ENCODE measurements at places on chromosomes 5 and 9.

DNA sequence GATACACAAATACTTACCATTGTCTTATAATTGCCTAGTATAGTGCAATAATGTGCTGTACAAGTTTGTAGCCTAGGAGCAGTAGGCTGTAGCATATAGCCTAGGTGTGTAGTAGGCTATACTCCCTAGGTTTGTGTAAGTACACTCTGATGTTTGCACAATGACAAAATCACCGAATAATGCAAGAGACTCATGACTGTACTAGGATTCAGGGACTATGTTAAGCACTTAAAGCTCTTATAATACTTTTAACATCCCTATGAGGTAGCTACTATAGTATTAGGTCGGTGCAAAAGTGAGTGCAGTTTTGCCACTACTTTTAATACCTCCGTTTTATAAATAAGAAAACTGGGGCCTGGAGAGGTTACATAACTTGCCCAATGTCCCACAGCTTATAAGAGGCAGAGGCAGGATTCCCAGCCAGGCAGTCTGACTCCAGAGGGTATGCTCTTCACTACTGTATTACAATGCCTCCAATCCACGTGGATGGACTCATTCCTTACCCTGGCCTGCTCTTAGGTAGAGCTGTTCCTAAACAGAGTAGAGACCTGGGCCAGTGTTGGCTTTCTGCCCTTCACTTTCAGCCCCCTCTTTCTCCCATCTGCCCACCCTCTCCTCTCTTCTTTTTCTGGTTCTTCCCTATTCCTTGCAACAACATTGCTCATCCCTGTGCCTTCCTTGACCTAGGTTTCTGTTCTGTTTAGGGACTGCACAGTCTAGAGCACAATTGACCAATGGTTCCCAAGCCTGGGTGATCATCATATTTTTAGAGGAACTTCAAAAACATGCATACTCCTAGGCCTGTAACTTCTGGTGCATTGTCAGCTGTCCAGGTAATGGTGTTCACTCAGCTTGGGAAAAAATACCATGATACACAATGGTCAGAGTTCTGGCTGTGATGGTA, 114.0 kb downstream of the CARTPT start:
- no peak for DNase-seq

- DNase-seq, result no peak
These were observed 18.1 kb downstream of the TNC start for GRCh38 chr9:115099901-115100300.

DNA sequence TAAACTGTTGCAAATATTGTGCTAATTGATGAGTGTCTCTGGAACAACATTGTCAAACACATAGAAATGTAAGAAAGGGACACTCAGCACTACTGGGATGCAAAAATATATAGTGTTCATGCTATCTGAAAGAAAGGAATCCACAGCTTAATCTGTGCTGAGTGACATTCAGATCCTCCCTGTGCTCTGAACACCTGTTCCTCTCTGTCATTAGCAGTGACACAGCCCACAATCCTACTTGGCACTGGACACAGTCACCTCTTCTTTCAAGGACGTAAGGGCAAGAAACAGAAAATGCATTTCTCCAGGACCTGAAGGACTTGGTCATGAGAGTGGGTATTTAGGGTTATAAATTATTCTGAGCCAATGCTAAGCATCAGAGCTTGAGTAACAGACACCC, 121.4 kb upstream of the SV2C start:
- DNase-seq, result no peak

- DNase-seq, result no peak
These were observed 251.0 kb downstream of the SH3GL2 start for GRCh38 chr9:17829812-17830385.

GRCh38 chr5:124199893-124200292, 546.5 kb downstream of the ZNF608 start:
- no peak for DNase-seq

- DNase-seq, result no peak
These were observed 64.8 kb downstream of the COL27A1 start for GRCh38 chr9:114220061-114220541.

DNA sequence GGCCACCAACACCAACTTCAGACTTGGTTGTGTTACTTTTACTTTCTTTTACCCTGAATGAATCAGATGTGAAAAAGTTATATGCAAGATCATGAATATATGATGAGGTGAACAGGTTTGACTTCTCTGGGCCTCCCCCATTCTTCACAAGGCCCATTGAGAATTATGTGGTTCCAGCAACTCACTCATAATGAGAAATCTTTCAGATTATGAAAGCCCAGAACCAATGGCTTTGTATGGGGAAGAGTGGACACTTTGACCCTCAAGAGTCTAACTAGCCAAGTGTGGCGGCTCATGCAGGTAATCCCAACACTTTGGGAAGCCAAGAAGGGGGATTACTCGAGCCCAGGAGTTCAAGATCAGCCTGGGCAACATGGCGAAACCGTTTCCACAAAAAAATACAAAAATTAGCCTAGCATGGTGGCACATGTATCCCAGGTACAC, 16.1 kb upstream of the LNPEP start:
- no peak for DNase-seq

DNA sequence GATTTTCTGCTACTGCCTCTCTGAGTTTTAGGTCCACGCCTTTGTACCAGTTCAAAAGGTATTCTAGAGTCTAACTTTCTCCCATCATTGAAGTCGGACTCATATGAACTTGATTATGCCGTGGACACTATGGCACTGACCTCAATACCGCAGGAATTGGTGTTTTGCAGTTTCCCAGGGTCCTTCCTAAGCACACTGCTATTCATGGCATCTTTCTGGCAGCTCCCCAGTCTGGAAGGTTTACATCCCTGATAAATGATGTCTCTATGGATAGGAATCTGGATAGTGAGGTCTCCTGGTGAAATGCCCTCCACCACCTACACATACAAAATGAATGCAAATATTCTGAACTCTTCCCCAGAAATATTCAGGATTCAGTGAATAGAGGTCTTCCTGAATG, 422.2 kb downstream of the CTNND2 start:
- no peak for DNase-seq

Measured in hippocampal formation (tissue), 2 donors.